ENCODE measurements at places on chromosomes 16 and 17.

DNA sequence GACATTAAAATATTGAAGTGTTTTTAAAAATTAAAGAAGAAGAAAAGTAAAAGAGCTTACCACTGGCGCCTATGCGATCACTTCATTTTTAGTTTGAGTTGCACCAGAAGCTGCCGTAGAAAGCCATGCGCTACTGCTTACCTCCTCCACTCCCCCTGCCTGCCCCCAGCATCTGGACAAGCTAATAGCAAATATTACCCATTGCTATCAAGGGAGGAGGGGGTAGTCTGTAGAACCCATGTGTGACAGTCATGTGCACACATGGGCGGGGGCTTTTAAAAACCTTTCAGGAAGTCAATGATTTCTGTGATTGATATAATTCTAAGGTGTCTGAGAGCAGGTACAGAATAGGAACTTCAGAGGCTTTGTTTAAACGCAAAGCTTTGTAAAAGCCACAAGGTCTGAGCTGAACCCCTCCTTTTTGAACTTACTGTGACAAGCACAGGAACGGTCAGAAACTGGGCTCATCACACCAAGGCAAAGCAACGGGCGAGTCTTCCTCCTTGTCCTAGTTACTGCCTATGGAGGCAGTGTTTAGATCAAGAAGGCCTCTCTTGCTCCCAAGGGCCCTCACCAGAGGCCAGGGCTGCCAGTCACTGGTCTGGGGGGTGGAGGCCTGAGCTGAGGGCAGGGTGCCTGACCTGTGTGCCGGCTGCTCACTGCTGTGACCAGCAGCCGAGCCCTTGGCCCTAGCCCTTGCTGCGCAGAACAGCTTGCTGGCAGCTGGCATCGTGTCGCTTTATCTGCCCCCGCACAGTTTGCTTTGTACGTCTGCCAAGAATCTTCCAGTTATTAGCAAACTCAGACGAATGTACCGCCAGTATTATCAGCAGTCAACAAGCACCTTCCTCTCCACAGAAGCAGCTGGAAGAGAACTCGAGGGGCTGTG is 15.0 kb downstream of the GINS2 start:
- no peak for DNase-seq

GRCh38 chr16:17777408-17777863 is 306.7 kb upstream of the XYLT1 start:
- no peak for DNase-seq

DNA sequence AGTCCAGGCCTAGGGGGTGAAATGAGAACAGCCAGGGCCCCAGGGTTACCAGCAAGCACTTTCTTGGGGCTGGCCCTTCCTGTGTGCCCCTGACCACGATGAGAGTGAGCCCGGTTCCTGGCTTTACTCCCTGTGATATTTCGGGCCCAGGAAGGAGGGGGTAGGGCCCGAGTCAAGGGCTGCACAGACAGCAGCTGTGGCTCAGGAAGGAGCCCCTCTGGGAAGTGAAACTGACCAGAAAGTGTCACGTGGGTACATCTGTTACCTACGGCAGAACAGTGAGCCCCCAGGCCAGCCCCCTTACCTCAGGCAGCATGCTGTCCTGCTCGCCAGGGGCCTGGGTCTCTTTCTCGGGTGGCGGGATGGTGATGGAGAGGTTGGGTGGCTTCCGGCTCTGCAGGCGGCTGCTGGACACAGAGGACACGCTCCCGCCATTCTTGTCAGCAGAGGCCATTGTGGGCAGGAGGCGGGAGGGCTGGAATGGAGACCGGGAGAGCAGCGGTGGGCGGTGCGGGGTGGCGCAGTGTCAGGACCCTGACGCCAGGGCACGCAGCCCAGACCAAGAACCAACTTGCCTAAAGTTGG is 13.8 kb downstream of the AANAT start:
- DNase-seq, result no peak

GRCh38 chr16:27772093-27772825 is 222.3 kb downstream of the KATNIP start:
- no peak for DNase-seq

DNA sequence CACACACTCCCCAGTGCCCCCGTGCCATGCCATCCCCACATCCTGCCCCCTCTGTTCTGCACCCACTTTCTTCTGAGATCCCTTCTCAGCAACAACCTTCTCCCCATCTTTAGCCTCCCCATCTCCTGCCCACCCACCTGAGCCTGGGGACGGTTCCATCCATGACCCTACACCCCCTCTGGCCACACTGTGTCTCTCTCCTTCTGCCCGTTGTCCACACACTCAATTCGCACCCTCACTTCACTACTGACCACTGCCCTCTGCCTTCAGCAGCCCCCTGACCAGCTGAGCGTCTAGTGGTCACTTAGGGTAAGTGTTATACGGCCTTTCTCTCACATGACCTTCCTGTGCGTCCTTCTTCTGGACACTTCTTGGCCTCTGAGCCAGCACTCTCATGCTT is 6.1 kb downstream of the ARHGAP27 start:
- no peak for DNase-seq

DNA sequence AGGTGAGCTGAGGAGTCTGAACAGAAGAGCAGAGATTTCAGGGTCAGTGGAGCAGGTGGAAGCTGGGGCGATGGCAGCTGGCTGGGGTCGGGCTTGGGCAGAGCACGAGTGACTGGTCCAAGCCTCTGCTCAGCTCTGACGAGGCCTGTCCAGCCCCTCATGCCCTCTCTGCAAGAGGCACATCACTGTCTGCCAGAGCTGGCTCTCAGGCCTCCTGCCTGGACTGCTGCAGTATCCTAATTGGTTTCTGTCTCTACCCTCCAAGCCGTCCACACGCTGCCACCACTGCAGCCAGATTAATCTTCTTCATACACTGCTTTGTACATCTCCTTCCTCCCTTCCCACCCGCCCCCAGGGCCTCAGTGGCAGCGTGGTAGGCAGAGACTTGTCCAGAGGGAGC is 25.4 kb downstream of the CACNA1G start:
- DNase-seq, result no peak

DNA sequence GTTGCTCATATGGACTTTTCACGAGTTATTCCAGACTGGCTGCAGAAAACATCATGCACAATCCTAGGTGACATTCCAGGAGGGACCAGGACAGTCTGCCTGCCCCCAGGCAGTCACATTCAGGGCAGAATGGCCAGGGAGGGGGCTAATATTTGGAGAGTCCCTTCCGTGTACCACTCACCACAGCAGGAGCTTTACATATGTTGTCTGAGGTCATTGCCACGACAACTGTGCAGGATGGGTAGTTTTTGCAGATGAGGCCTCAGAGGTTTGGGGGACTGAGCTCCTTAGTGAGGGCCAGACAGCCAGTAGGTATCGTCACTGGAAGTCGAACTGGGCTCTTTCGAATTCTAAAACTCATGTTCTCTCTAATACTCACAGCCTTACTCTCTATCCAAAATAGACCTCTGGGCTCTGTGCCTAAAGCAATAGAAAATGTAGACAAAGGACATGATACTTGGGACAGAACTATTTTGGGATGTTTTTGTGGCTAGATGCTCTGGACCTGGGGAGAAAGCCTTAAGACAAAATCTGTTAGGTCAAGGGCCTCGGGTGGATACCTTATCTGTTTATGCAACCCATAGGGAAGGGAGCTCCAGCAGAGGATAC is 338.5 kb downstream of the MAF start:
- no peak for DNase-seq

DNA sequence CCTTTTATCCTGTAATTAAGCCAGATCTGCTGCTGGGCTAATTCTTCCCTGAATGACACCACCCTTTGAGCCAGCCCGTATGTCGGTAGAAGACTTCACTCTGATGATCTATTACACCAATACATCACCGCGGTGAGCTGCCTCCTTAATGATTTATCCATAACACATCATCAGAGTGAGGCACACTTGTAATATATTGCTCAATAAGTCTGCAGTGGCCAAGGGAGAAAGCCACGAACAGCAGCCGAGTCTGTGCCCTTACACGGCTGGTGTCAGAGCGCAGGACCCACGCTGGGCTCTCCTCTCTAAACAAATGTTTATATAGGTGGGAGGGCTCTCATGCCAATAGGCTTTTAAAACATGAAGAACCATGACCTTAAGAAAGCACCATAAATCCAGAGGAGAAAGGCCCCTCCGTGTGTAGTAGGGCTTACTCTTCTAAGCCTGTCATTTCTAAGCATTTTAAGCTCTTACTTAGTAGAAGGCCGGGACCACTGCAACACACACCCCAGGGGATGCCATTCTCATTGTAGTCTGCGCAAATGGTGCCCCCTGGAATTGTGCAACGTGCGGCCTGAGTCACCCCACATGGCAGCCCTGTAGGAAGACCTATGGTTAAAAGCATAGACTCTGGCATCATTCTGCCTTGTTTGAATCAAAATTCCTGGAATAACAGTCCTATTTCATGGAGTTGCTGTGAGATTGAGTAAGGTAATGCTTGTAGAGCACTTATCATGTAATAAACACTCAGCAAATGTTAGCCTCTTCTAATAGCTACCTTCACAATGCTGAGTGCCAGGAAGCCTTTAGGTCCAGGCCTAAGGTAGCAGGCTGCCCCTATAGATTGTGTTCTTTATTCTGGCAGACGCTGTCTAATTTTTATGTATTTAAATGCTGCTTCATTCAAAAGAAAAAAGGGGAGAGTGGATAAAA is 26.1 kb downstream of the MRPS23 start:
- no peak for DNase-seq

GRCh38 chr16:82580298-82580890 is 46.4 kb upstream of the CDH13 start:
- no peak for DNase-seq

DNA sequence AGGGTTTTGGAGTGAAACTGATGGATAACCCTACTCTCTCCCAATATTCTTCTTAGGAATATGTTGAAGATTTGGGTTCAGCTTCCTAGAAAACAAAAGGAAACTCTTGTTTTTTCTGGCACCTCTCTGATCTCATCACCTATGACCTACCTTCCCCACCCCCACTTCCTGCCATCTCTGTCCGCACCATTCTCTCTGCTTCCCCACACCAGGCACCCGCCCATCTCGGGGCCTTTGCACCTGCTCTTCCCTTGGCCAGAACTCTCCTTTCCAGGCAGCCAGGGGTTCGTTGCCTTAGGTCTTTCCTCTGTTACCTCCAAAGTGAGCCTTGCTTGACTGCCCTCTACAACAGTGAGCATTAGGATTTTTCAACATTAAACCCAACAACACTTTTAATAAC is 159.7 kb downstream of the IRX3 start:
- no peak for DNase-seq

GRCh38 chr16:50464325-50465290 is 83.6 kb upstream of the NKD1 start:
- no peak for DNase-seq

GRCh38 chr16:71672125-71672524 is 46.1 kb downstream of the MARVELD3 start:
- no peak for DNase-seq

DNA sequence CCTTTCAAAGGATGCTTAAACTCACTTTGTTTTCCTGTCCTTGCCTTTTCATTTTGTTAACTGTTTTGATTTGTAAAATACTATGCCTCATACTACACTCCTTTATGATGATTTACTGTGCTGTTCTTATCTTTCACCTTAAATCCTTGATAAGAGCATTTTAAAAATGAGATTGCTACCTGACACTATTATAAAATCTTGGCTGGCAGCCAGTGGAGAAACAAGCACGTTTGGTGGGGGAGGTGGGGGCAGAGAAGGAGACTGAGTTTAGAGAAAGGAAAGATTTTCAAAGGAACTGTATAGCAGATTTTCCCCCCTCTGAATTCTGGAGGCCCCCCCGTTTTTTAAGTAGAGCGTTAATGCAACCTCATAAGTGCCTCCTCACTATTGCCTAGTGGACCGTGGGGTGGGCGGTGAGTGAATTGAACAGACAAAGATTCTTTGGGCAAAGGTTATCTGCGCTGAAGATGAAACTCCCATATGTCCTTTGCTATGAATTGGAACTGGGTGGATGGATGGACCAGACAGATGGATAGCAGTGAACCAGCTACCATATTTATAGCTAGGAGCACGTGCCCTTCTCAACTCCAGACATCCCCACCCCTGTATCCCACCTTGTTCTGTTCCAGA is 200.2 kb downstream of the CCDC182 start:
- DNase-seq, result no peak

- no peak for DNase-seq
Observed at GRCh38 chr17:47213540-47213939, 4.4 kb downstream of the MYL4 start.

- no peak for DNase-seq
Observed at GRCh38 chr17:30805944-30806456, 18.5 kb downstream of the CRLF3 start.

DNA sequence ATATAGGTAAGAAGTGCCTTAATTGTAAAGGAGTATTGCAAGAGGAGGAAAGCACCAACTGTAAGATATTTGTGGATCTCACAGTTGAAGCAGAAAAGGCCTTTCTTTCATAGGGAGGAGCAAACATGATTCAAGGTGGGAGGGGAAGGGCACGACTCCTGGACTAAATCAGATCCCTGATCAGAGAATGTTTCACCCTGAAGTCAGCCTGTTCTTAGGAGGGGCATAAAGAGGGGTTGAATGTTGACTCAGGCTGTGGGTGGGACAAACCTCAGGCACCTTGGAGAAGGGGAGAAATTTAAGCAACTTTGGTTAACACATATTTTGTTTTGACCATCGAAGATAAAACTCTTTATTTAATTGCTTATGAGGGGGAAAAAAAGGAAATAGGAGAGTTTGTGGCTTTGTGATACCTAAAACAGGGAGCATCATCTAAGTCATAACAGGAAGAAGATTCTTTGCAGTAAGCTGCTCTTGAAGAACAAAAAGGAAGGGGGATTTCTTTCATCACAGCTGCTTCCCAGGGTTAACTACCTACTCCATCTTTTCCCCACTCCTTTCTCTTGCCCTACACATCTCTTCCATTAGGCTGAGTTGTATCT is 158.6 kb upstream of the ZNF267 start:
- DNase-seq, result no peak

DNA sequence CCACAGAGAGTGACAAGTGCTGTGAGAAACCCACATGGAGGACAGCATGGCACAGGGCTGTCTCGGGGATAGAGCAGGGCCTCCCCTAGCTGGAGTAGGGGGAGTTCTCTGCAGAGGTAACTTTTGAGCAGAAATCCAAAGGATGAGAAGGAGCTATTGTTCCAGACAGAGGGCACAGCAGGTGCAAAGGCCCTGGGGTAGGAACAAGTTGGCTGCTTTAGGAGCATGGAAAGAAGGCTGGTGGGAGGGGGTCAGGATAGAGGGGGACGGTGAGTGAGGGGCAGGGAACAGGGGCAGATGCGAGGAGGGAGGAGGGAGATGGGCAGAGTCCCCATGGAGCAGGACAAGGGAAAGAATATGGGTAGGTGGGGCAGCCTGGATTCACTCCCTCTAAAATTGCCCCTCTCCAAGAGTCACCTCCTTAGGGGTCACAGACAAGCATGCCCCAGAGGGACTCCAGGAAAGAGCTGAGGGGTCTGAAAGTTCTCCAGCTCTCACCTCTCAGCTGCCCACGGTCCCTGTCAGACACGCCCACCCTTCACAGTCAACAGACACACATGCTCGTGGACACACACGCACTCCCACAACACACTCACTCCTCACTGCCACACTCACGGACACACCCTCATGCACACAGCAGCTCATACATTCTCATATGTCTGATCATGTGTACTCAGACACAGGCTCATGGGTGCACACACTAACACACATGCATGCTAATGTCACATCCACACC is 110.7 kb downstream of the LITAF start:
- no peak for DNase-seq

- DNase-seq, result no peak
Observed at GRCh38 chr17:42623732-42624596, 14.5 kb downstream of the TUBG1 start.

Data from esophagus squamous epithelium (tissue), 5 donors.